NCI-H446 (cell line): ENCODE measurements at places on chromosomes 16 and 17.
A peak's percentile ranks its signal among the peaks of the same experiment; 100 is the strongest.

GRCh38 chr17:37187262-37187661 is 188.5 kb upstream of the C17orf78 start:
- DNase-seq, result no peak

GRCh38 chr17:55903028-55903690 is 152.3 kb downstream of the PCTP start:
- no peak for DNase-seq

- DNase-seq, result no peak
Observed at GRCh38 chr17:48637323-48638260, 11.4 kb upstream of the HOXB9 start.

GRCh38 chr16:89150090-89150835 is 21.3 kb upstream of the CDH15 start:
- no peak for DNase-seq

DNA sequence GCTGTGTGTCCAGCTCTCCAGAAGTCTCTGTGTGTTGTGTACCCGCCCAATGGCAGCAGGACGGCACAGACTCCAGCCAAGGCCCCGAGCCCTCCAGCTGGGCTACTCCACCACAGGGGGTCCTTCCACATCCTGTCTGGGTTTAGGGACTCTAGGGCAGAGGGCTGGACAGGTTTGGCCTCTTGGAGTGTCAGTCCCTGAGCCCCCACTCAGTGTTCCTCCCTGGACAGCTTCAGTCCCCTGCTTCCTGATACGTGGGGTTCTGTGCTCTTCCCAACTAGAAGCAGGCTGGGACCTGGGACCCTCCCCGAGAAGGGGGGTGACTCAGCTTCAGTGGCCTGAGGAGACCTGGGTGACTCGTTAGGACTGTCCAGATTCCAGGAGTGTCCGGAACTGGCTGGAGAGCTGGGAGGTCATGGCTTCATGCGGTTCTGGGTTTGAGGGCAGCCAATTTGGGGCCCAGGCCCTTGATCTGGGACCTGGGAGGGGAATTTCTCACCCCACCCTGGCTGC is 4.2 kb downstream of the CDK3 start:
- no peak for DNase-seq

DNA sequence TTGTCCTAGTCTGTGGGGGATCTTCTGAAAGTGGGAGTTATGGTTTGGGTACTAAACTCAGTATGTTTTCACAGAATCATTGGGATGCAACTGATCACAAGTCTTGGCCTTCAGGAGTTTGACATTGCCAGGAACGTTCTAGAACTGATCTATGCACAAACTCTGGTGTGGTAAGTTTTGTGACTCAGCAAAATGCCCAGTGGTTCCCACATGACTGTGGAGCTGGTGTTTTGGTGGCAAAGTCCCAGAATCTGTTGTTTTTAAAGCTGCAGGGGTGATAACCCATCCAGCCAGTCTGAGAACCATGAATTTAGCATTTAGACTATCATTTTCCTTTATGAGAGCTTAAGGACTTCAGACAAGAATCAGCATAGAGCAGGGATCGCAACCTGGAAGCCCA is 40.6 kb downstream of the GDE1 start:
- no peak for DNase-seq

GRCh38 chr16:76835779-76836300 is 355.1 kb upstream of the MON1B start:
- DNase-seq, result no peak

- no peak for DNase-seq
Observed at GRCh38 chr17:13636951-13637350, 35.2 kb upstream of the HS3ST3A1 start.

- peak; percentile 31 for DNase-seq
Observed at GRCh38 chr17:29566473-29567303, at the start of gene ABHD15. Gene ABHD15, minus strand, starts transcription at chr17:29567037. Its CDS starts 71 bp downstream, at chr17:29566966.

GRCh38 chr17:76701471-76701967 is 9.2 kb downstream of the MXRA7 start:
- no peak for DNase-seq

GRCh38 chr17:10349403-10349802 is 23.4 kb downstream of the MYH13 start:
- DNase-seq, result no peak

- DNase-seq, result peak; percentile 78
Observed at GRCh38 chr17:17440010-17440843, 36.6 kb upstream of the MED9 start.

GRCh38 chr17:7588553-7589203 is 1.2 kb downstream of the SOX15 start:
- no peak for DNase-seq

GRCh38 chr16:83418565-83418964 is 389.2 kb upstream of the HSBP1 start:
- no peak for DNase-seq

- peak; percentile 65 for DNase-seq
Observed at GRCh38 chr17:68910251-68910705, 44.9 kb downstream of the ABCA8 start.

GRCh38 chr16:22285080-22285479 is 12.1 kb upstream of the POLR3E start:
- DNase-seq, result no peak

DNA sequence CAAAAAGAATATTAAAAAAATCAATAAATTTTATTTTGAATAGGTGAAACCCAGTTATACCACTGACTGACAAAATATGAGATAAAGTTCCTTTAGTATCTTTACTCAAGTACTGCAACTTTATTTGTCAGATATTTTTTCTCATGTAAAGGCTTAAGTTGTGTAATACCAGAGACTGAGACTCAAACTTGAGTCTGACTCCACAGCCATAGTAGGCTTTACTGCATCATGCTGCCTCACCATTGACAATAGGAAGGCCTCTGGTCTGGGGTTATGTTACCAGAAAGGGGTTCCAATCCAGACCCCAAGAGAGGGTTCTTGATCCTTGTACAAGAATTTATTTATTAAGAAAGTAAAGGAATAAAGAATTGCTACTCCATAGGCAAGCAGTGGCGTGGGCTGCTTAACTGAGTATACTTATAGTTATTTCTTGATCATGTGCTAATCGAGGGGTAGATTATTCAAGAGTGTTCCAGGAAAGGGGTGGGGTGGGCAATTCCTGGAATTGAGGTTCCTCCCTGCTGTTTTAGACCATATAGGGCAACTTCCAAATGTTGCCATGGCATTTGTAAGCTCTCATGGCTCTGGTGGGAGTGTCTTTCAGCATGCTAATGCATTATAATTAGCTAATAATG is 187.4 kb upstream of the WSB1 start:
- no peak for DNase-seq

DNA sequence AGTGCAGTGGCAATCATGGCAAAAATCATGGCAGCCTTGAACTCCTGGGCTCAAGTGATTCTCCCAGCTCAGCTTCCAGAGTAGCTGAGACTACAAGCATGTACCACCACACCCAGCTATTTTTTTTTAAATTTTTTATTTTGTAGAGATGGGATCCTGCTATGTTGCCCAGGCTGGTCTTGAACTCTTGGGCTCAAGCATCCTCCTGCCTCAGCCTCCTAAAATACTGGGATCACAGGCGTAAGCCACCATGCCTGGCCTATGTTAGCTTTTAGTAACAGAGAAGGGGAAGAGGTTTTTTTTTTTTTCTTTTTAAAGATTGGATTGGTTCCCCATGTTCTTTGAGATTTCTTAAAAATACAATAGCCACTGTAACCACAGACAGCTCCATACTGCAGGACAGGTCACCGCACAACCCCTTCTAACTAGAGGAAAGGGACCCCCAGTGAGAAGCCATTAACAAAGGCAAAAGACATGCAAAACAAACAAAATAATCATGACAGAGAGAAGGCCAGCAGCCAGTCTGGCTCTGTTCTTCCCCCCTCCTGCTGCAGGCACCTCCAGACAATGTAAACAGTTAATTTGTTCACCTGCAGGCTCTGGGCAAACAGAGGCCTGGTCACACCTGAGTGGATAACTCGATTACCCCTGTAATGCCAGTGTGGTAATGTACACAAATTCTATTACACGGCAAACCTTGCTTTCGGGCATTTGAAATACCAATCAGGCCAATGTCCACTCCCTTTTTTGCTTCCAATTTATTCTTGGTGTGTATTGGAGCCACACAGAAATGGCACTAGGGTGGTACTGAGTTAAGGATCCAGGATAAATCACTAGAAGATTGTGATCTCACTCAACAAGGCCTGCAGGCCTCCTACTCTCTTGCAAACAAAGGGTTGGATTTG is 52.9 kb downstream of the SNX11 start:
- no peak for DNase-seq

- DNase-seq, result no peak
Observed at GRCh38 chr17:60087882-60088669, 9.4 kb upstream of the HEATR6 start.

DNA sequence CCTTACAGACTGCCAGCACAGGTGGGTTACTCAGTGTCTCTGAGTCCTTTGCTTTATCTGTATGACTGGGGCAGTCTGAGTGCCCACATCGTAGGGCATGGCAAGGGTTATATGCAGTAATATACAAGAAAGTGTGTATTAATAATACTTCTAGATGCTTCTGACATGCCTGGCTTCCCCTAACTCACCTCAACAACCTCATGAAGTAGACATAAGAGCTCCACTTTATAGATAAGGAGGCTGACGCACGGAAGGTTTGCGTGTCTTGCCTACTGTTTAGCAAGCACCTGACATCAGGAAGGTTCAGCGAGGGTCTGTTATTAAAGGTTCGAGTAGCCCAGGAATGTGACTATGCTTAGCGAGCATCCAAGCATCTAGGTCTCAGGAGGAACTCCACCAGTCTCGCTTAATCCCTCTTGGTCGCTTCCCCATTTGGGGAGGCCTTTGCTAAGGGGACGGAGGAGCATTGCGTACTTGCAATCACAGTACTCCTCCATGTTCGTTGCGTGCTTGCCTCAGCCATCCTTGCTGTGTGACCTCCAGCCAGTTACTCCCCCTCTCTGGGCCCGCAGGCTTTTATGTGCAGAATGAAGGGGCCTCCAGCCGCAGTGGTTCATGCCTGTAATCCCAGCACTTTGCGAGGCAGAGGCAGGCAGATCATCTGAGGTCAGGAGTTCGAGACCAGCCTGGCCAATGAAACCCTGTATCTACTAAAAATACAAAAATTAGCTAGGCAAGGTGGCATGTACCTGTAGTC is 1.6 kb downstream of the KCNG4 start:
- no peak for DNase-seq
